AG20443 (cell line): ENCODE measurements at places on chromosomes 12 and 14.

DNA sequence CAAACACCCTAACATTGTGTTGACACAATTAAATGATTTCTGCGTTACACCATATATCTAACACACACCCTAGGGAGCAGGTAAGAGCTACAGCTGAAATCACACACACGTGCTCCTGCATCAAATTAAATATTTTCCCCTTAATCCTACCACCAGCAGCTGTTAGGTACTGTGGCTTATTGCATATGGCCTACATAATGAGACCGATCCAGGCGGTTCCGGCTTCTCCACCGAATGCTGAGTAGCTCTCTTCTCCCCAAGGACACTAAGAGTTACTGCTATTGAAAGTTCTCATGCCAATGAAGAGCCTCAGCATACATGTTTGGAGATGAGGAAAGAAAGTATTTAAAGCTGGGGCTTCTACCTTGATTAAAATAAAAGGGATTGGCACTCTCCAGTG, 472.2 kb upstream of the STXBP6 start:
- no peak for DNase-seq

DNA sequence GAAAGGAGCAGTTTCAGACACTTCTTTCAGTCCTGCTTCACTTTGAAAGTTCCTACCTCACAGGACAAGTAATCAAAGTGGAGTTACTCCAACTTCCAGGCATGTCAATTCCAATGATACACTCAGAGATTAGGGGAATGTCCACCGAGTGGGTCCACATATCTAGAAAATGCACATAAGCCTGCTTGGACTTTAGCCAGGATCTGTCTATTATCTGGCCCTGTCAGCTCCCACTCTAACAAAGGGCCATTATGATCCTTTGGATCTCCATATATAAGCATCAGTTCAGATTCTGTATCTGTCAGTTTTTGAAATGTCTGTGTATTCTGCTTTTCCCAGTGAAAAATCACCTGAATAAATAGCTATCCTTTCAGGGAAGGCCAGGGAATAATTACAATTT, 112.9 kb upstream of the ATXN7L3B start:
- DNase-seq = no peak

GRCh38 chr14:20714593-20715250, 26.2 kb downstream of the ANG start:
- DNase-seq = peak; percentile 26

DNA sequence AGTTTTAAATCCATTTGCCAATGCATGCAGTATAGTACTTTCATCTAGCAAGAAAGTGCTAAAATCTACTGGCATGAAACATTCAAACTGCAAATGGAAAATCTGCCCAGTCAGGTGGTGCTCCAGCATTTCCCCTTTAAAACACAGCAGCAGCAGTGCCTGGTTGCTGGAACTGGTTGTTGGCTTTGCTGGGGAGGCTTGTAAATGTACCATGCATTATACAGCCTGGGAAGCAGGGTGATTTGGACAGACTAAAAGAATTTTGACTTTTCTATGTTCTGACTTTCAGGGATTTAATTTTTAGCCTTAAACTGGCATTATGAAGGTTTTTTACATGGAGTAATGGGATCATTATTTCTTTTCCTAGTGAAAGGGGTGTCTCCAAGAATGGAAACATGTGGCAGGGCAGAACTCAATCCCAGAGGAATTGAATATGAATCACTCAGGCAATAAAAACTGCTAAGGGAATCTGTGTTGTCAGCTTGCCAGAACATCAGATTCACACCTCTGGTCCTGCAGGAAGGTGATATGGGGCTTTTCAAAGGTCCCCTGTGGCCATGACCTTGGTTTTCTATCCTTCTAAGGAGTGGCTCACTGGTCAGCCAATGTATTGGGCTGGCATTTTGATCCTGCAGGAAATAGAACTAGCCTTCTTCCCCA, 9.0 kb upstream of the PAX9 start:
- DNase-seq = no peak

DNA sequence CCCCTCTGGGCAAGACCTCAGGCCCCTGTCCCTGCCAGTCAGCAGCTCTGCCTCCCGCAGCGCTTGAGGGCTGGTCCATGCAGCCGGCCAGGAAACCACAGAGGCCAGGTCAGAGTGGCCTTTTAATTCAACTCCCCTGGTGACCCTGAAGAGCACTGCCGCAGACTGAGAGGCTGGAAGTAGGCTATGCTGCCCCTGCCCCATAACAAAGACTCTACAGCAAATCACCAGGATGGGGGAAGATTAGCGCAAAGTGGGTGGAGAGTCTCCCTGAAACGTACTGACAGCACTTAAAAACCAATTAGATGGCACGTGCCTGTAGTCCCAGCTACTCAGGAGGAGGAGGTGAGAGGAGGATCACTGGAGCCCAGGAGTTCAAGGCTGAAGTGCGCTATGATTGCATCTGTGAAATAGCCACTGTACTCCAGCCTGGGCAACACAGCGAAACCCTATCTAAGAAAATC, 70.5 kb downstream of the ITPK1 start:
- DNase-seq = no peak

DNA sequence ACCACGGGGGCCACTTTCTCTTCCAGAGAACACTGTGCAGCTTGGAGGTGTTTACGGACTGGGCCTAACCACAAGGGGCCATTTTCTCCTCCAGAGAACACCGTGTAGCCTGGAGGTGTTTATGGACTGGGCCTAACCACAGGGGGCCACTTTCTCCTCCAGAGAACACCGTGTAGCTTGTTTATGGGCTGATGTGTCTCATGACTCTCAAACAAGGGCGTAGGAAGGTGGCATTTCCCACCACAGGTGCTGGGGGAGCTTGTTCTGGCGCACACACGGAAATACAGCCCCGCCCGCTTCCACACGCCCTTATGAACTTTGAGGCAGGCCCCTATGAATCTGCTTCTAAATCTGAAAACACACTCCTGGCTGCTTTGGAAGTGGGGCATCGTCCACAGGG, 174.6 kb upstream of the SFSWAP start:
- DNase-seq = peak; percentile 6

GRCh38 chr14:63155511-63156185, 48.6 kb upstream of the RHOJ start:
- DNase-seq = no peak

GRCh38 chr14:29637411-29637810, 290.2 kb downstream of the PRKD1 start:
- peak; percentile 54 for DNase-seq

DNA sequence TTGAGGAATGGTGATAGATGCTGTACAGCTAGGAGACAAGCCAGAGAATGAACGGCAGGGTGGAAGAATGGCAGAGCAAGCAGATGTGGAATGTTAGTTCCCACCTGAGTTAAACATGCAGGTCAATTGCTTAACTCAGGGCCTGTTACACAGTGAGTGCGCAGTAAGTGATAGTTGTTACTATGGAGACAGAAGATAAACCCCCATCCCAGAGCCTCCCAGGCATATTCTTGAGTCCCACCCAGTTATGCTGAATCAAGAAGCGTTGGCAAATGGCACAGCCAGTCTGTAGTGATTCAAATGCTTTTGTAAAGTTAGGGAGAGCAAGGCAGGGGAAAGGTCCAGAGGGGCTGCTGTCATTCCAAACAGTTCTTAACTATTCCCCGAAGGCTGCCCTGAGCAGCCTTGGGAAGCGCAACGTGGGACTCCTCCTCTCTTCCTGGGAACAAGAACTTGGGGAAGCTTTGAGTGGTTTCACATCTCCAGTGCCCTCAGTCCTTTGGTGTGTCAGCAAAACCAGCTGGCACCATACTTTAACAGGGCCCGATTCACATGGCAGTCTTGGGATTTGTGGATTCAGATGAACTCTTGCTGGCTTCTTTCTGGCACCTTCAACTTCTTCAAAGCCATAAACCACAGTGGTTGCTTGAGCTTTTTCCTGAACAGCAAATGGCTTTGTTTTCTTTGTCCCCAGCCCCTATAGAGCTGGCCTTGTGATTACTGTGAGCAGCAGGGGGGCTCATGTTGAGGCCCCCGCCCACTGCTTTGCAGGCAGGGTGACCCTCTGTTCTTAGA, 66.4 kb downstream of the PPM1A start:
- no peak for DNase-seq

DNA sequence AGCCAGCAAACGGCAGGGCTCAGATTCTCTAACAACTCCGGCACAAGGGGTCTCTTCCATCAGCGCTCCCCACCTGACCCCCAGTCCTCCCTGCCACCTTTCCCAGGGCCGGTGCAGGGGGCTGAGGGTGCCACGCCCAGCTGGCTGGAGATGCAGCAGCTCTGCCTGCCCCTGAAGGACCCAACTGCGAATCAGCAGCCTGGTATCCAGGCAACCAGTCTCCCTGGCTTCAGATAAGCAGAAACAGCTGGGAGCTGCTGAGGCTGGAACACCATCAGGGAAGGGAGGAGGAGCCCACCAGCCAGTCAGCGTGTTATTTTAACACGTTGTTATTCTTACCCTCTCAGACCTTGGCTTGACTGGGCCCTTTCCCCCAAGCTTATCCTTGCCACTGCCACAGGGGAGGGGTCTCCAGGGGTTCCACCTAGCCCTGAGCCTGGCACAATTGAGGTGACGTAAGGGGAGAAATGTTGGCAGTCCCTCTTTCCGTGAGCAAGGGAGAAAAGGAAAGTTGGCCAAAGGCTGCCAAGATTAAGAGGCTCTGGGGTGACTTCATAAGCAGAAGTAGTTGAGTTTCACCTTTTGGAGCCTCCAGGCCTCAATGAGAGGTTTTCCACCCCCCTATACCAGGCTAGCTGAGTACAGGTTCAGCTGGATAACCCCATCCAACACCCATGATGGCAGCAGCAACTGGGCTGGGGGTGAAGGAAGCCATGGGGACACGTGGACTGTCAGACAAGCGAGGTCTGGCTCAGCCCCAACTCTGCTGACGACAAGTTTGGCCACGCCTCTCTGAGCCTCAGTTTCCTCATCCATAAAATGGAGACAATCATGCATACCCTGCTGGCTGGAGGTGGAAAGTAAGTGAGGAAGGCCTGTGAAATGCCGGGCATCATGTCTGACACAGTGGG, 91.1 kb downstream of the IRF2BPL start:
- DNase-seq = peak; percentile 95

DNA sequence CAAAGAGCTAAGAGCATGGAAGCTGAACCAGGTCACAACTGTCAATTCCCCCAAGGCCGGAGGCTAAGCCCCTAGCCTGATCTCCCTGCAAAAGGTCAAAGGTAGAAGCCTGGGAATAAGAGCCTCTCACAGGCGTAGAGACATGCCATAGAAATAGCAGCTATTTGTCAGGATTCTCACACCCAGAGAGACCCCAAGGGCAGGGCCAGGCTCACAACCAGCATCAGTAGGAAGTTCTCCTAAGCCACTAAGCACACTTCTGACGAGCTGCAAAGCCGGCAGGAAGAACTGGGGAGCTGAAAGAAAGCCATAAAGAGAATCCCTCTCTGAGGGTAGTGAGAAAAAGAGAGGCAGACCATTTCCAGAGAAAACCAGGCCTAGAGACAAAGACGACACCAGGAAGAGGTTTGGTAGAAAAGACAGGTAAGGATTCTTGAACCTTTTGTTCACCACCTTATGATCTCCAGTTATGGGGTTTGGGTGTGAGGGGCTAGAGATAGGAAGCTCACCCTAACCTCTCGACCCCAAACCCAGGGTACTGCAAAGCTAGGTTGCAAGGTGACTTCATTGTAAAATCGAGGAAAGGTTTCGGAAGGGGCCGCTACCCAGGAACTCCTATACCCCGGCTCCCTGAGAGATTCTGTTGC, 1.0 kb downstream of the SMARCC2 start:
- no peak for DNase-seq

- peak; percentile 53 for DNase-seq
Measured at GRCh38 chr12:26566675-26567074, 266.3 kb downstream of the ITPR2 start.

- DNase-seq = no peak
Measured at GRCh38 chr14:48384821-48385220, 709.4 kb upstream of the MDGA2 start.

DNA sequence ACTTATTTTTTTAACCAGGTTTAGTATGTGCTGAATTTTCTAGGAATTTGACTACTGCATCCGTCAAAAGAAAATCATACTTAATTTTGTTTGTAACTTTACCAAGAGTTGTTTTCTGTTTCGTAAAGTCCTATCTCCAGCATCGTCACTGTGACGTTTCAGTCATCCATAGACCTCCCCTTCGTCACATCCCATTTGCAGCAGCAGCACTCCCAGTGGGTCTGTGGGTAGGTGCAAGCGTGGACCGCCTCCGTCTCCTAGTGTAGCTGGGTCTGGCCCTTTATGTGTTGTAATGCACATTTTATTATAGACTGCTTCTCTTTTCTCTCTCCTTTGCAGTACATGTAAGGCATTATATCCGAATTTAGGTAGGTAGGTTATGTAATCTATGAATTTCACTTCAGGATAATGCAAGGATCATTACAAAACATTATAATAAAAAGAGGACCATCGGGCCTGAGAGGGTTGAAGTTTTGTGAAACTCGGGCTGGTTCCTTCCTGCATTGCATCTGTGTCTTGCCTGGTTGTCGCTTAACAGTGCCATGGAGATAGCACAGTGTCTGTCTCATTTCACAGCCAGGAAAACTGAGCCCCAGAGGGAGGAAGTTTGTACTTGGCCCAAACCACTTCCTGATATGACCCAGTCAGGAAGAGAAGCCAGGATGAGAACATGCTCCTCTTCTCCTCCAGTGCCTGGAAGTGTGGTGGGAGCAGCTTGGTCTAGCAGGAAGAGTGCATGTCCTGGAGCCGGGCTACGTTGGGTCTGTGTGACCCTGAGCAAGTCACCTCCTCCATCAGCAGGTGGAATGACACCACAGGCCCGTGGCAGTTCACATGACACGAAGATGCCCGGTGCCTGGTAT, 41.3 kb downstream of the EVL start:
- no peak for DNase-seq

GRCh38 chr14:51439896-51440295, 199.8 kb downstream of the TMX1 start:
- no peak for DNase-seq

GRCh38 chr12:116247377-116247776, 30.1 kb downstream of the MED13L start:
- no peak for DNase-seq

GRCh38 chr14:63245893-63246292, 41.6 kb downstream of the RHOJ start:
- DNase-seq = no peak

DNA sequence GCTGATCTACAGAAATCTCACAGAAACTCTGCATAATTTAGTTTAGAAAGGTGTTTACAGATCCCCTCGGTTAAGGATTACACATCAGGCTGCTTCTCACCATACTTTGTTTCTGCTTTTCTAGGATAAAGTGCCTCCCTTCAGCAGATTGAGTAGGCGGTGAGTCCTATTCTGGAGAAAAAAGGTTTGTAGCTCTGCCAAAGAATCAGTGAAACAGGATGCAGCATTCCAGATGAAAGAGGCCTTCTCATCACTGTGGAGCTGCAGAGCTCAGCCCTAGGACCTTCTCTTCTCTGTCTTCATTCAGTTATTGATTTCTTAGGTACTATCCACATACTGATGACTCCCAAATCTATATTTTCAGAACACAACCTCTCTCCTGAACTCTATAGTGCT, 155.5 kb upstream of the KRR1 start:
- DNase-seq = peak; percentile 65

- DNase-seq = no peak
Measured at GRCh38 chr14:50379563-50379962, 17.1 kb downstream of the CDKL1 start.

DNA sequence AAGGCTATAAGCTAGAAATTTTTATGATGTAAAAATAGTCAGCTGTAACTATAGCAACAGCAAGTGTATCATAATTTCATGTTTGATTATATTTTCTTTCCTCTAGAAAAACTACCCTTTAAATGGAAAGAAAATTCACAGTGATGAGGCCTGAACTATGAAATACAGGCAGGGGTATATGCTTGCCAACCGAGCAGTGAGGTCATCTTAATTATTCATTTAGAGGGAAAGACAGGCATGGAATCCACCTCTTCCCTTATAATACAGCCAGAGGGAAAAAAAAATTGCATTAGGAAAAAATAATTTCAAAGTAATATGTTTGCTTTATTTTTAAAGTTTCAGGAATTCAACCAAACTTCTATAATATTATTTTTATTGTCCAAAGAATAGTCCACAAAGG, 139.8 kb downstream of the EPS8 start:
- DNase-seq = no peak
